ENCODE measurements at places on chromosomes 5 and 9. TPM values are rescaled to one million over a fixed set of nuclear protein-coding genes. Genes with fewer than 3 reads are reported as not detected.

GRCh38 chr5:40073927-40074326, 605.8 kb upstream of the PTGER4 start:
- DNase-seq = no peak

GRCh38 chr9:133563291-133563796, 28.8 kb downstream of the ADAMTSL2 start:
- DNase-seq = no peak

IRX1 gene
- total RNA-seq = not detected

GRCh38 chr5:100575815-100576214, 40.6 kb downstream of the FAM174A start:
- DNase-seq = no peak

DNA sequence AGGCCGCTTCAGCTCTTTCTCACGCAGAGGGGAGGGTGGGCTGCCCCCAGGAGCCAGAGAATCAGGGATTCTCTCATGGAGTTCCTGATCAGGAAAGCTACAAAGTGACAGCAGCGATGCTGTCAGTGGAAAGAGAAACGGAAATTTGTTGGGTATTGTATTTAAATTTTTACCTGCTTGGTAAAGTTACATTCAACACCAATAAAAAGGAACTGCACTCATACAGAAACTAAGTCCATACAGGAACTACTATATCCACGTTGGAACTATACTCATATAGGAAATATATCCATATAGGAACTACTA, 325.5 kb upstream of the IRX4 start:
- no peak for DNase-seq

MEIKIN gene
- 0.93 TPM for total RNA-seq

DNA sequence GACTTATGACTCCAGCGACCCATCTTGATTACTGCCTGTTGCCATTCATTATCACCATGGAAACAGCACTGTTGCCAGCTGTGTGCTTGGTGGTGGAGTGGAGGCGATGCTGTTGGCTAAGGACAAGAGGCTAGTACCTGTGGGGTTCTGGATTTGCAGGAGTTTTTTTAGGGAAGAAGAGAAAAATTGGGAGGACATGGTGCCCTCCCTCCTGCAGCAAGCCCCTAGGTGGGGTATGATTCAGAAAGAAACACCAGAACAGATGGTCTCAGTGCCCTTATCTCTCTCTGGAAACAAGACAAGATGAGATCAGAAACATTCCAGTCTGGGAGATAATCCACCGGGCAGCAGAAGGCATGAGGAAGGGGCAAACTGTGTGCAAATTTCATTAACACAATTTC, 87.8 kb upstream of the TLR4 start:
- DNase-seq = no peak

DNA sequence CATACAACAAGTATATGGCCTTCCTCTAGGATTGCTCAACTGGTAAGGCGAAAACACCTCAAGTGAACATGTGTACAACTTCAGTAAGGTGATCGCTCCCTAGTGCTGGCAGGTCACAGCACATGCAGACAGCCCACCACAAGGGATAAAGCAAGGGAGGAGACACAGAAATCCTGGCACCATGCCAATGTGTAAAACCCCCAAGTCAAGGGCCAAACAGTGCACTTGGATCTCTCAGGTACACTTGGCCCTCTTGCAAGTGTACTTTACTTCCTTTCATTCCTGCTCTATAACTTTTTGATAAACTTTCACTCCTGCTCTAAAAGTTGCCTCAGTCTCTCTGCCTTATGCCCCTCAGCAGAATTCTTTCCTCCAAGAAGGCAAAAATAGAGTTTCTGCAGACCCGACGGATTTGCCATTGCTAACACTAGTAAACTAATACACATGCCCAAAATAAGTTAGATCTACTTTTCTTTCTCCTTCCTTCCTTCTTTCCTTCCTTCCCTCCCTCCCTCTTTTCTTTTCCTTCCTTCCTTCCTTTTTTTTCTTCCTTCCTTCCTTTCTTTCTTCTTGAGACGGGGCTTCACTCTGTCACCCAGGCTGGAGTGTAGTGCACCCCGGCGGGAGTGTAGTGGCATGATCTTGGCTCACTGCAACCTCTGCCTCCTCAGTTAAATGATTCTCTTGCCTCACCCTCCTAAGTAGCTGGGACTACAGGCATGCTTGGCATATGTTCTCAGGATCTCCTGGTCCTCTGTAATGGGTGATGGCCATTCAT, 6.8 kb upstream of the LNPEP start:
- no peak for DNase-seq

DNA sequence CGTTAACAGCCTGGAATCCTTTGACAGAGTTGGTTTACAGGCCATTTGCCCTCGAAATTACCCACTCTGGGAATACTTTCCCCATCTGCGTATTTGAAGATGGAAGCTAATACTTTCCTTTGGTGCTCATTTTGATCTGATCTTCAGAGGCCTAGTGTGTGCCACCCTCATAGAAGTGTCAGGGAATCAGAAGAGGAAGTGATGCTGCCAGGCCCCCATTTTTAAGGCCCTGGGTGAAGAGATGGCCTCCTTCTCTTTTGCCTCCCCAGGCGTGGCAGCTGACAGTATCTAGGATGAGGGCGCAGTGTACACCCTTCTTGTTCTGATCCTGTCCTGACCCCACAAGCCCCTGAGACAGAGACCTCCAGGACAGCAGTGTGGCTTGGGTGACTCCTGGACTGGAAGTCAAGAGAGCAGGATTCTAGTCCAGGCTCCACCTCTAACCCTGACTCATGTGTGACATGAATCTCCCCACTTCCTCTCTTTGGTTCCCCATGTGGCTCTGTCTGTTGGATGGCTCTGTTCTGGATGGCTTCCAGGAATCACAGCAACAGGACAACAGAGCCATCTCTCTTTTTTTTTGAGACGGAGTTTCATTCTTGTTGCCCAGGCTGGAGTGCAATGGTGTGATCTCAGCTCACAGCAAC, 27.8 kb downstream of the CSF1R start:
- no peak for DNase-seq

KCNT1 gene
- not detected for total RNA-seq

DNA sequence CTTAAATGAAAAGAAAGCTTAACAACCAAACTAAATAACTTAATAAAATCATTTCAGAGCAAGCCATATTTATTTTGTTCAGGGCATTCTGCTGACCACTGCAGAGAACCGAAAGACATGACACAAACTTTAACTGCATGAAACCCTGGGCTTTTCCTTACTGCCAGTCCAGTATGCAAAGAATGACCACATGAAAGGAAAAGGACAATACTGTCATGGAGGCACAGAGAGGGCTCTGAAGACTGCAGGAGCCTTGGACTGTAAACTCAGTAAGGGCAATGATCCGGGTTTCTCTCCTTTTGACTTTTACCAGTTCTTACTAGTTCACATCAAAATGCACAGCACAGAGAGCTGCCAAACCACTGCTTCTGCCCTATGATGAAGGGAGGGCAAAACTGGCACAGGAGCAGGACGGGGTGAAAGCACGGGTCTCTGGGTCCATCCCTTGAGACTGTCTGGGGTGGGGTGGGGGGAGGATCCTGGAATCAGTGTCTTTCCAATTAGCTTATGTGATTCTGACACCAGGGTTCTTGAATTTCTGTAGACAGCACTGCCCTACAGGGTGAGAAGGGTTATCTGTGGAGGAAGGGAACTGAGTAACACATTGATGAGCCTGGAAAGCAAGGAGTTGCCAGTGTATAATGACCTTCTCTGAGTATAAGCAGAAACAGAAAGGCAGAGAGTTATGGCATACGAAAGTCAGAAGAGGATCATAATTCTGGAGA, 44.7 kb downstream of the RNF130 start:
- no peak for DNase-seq

All from activated CD4-positive, alpha-beta memory T cell treated with anti-CD3 and anti-CD28 coated beads for 36 hours (primary cell).